ENCODE measurements at places on chromosomes 13 and 19. TPM values are rescaled to one million over a fixed set of nuclear protein-coding genes. Genes with fewer than 3 reads are reported as not detected.
A peak's percentile ranks its signal among the peaks of the same experiment; 100 is the strongest.

DNA sequence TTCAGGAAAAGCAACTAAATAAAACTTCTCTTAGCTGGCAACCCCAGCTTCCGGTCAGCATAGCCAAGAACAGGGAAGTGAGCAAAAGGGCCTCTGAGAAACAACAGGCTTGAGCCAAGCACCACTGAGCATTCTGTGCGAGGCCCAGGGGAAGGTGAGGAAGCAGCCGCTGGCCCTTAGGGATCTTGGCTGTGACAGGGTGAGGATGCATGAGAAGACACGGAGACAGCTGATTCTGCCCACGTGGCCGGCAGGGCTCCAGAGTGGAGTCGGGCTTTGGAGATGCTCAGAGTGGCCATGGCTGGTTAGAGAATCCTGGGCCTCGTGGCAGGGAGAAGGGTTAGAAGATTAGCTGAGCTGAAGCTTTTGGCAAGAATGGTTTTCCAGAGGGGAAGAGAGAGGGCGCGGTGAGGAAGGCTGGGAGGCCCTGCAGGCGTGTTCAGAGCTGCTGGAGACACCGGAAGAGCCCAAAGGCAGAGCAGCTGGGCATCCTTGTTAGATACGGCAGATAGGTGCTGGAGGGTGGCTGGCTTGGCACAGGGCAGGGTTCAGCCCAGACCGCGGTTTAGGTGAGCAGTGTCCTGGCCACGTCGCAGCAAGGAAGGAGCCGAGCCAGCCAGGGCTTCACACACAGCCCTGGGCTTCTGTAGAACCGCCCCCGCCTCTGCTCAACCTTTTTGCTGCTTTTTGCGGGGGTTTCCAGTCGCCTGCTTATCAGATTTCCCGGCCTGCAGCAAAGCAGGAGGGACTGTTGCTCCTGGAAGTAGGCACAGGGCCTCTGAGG, 17.3 kb downstream of the UPF1 start:
- DNase-seq: peak; percentile 92

DNA sequence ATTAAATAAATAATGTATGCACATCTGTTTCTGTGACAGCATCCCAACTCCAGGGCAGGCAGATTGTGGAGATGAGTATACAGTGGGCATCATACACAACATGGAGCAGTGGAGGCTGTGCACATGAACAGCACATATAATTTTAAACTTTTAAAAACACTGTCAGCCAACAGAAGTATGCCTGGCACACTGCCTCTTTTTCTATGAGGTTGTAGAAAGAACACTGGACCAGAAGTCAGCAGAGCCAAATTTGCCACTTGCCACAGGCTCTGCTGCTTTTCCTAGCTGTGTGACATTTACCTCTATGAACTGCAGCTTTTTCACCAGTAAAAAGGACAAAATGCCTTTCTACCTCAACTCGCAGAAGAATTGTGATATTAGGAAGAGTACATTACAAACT, 118.7 kb downstream of the FRY start:
- DNase-seq: peak; percentile 38

- peak; percentile 50 for DNase-seq
Observed at GRCh38 chr19:18278521-18279265, 2.7 kb downstream of the JUND start.

The BRSK1 gene
- 1.9 TPM for total RNA-seq

GRCh38 chr19:32350471-32350865, 5.1 kb downstream of the ZNF507 start:
- no peak for DNase-seq

- no peak for DNase-seq
Observed at GRCh38 chr19:55838251-55838650, 1.9 kb downstream of the NLRP4 start.

DNA sequence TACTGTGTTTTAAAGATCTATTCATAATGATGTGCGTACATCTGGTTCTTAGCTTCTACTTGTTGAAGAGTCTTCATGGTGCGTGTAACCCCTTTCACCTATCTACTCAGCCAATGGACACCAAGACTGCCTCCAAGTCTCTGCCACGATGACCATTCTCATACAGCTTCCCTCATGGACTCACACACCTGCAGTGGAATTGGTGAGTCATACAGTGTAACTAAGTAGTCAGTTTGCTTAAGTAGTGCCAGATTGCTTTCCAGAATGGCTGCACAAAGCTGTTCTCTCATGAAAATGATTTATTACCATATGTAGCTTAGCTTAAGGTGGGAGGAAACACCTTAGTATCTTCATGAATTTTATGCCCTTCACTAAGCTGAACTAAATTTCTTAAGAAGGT, 112.3 kb downstream of the AKAP11 start:
- DNase-seq: no peak

Measured in GM23248 (cell line).